ENCODE measurements at places on chromosomes 11 and 22. TPM values are rescaled to one million over a fixed set of nuclear protein-coding genes. Genes with fewer than 3 reads are reported as not detected.
A peak's percentile ranks its signal among the peaks of the same experiment; 100 is the strongest.

DNA sequence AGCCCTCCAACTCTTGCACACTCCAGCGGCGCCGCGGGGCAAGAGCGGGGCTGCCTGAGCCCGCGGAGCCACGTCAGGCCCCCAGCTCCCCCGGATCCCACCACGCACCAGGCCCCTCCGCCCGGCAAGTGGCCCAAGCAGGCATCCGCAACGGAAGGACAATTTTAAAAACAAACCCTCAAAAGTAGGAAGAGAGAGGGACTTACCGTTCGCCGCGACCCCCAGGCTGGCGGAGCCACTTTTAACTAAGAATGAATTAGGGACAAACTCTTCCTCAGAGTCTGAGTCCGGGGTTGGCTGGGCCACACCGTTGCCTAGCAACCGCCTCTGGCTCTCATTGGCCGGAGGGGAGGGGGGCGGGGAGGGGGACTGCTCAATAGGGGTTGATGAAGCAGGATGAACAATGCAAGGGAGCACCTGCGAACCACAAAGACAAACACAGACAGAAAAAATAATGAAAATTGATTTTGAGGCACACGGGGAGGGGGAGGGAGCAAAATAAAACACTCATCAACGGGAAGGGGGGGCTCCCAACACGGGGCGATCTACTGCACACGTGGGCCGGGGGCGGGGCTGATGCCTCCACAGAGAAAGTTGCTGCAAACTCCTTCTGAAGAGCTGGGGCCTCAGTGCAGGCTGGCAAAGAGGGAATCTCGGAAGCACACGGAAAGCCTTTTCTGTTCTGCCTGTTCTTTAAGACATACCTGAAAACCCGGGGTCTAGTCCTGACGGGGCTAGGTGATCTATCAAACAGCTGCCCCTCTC lies 387.5 kb upstream of the NARS2 start:
- peak; percentile 72 for DNase-seq

ANO5 gene
- 50.0 TPM for total RNA-seq

DNA sequence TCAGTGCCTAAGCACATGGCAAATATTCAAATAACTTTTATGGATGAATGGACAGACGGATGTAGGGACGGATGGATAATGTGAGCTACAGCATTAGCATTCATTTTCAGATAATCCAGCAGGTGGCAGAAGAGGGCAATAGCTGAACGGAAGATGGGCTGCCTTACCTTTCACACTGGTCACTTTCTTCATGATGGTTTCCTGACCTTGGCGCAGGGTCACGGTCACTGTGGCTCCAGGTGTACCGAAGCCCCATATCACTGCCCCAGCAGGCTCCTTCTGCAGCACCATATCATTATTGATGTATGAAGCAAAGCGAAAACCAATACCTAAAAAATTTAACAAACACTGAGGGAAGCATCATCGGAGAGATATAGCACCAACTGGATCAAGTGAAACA lies 4.3 kb downstream of the SIAE start:
- peak; percentile 38 for DNase-seq

GTF2H1 gene
- total RNA-seq, result 57.7 TPM

- no peak for DNase-seq
Observed at GRCh38 chr11:115506954-115507675, 2.9 kb upstream of the CADM1 start.

DNA sequence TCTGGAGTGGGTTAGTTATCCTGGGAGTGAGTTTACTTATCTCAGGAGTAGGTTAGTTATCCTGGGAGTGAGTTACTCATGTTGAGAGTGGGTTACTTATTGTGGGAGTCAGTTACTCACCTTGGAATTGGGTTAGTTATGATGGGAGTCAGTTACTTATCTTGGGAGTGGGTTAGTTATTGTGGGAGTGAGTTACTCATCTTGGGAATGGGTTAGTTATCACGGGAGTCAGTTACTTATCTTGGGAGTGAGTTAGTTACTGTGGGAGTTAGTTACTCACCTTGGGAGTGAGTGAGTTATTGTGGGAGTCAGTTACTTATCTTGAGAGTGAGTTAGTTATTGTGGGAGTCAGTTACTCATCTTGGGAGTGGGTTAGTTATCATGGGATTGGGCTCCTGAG lies 49.6 kb upstream of the B3GAT1 start:
- no peak for DNase-seq

GRCh38 chr11:9972989-9973388 lies 309.1 kb downstream of the SWAP70 start:
- peak; percentile 26 for DNase-seq

RAC2 gene
- total RNA-seq, result 4.8 TPM

DNA sequence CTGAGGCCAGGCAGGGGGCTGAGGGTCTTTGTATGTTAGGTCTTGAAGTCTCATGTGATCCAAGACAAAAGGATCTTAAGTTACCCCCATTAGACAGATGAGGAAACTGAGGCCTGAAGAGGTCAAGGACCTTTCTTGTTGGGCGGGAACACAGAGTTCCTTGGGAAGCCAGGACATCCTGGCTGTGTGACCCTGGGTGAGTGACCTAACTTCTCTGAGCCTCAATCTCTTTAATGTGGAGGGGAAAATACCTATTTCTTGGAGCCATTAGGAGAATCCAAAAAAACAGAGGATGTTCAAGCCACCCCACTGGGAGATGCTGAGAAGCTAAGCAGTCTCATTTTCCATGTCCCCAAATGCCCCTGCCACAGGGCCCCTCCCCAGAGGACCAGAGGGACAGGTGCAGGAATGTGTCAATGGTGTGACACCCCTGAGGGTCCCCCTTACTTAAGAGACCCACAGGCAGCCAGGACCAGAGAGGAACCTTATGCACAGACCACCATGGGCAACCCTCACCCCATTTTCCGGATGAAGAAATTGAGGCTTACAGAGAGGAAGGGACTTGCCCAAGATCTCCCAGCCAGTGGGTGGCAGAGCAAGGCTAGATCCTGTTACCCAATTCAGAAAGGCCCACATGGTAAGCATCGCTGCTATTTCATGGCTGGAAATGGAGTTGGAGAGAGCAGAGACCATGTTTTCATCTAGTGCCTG lies 8.0 kb downstream of the RAC2 start:
- no peak for DNase-seq

RRP7A gene
- 15.7 TPM for total RNA-seq

DNA sequence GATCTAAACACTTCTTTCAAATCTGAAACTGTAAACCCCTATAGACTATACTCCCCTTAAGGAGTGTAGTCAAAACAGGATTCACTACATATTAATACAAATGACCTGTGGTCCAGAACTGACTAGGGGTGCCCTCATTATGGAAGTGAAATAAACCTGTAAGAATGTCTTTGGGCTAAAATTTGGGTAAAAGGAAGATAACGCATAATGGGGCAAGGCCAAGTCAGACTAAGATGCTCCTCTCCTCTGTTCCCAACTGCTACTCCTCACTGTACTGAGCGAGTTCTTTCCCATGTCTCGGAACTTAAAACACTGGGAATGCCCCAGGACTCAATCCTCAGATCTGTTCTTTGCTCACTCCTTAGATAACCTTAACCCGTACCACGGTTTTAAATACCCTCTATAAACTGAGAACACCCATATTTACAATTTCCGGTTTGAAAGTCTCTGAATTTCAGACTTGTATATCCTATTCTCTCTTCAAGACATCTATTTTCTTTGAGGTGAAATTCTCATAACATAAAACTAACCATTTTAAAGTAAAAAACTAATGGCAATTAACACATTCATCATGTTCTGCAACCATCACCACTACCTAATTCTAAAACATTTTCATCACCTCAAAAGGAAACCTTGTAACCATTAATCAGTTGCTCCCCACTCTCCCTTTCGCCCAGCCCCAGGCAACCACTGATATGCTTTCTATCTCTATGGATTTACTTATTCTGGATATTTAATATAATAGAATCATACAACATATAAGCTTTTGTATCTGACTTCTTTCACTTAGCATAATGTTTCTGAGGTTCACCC lies 4.0 kb downstream of the THAP12 start:
- DNase-seq, result no peak

ALKBH8 gene
- 11.1 TPM for total RNA-seq

SCGB1A1 gene
- not detected for total RNA-seq

OR8G5 gene
- total RNA-seq, result not detected

ASCL2 gene
- 0.39 TPM for total RNA-seq

All from spinal cord (tissue), 10 donors.